ENCODE measurements at places on chromosomes 11 and 22. TPM values are rescaled to one million over a fixed set of nuclear protein-coding genes. Genes with fewer than 3 reads are reported as not detected.
A peak's percentile ranks its signal among the peaks of the same experiment; 100 is the strongest.

Gene NTM
- 1.4 TPM for total RNA-seq

Gene GLYATL1
- not detected for total RNA-seq

DNA sequence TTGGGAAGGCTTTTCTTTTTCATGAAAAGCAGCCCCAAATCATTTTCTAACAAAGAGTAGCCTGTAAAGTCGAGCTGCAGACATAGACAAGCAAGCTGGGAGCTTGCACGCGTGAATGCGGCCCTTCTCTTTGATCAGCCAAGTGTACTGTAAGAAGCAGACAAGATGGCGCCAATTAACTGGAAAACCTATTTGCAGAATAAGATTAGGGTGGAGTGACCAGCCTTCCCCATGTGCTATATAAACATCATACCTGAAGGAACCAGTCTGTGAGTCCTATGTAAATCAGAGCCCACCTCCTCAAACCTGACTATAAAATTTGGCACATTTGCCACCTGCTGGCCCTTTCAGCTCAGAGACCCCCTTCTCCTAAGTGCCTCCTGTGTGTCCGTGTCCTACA lies 982.7 kb downstream of the OPCML start:
- no peak for DNase-seq
- H3K4me1 ChIP-seq, result no peaks in the 10 kb centered on the region
- H3K27me3 ChIP-seq, result no peaks in the 10 kb centered on the region
- no peak overlapping the region for H3K4me3 ChIP-seq
- H3K36me3 ChIP-seq, result no peaks in the 10 kb centered on the region

DNA sequence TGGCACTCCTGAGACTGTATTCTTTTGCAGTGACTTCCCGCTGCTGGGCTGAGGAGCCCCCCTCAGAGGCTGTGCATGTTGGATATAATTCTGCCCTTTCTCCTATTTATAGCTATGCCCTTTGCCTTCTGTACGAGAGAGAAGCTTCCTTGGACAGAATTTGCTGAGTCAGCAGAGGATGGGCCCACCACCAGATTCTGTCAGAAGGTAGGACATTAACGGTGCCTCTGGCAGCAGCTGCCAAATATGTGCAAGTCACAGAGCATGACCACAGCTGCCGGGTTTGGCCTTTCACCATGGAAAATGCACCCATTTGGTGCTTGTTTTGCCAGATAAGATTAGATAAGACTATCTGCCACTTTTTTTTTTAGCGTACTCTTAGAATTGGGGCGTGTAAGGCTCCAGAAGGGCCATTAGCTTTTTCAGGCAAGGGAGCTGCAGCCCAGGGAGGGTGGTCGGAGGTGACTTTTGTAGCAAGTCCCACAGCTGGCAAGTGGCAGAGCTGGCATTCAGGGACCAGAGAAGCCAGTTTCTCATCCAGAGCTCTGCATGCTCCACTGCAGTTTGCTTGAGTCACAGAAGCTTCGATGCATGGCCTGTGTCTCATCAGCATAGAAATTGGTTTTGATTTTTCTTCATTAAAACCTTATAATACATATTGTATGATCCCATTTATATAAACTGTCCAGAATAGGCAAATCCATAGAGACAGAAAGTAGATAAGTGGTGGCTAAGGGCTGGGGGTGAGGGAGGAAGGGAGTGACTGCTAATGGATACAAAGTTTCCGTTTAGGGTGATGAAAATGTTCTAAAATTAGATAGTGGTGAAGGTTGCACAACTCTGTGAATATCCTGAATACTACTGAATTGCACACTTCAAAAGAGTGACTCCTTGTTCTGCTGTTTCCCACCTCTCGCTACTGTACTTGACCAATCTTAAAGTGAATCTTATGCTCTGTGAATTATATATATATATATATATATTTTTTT lies 15.8 kb downstream of the UPB1 start:
- no peaks in the 10 kb centered on the region for H3K4me1 ChIP-seq
- H3K4me3 ChIP-seq, result no peak overlapping the region
- no peak for DNase-seq
- H3K27ac ChIP-seq, result no peak overlapping the region
- H3K36me3 ChIP-seq, result no peaks in the 10 kb centered on the region

GRCh38 chr11:135037828-135038227 lies 625.8 kb upstream of the B3GAT1 start:
- H3K27me3 ChIP-seq, result no peaks in the 10 kb centered on the region
- DNase-seq, result no peak
- H3K27ac ChIP-seq, result no peak overlapping the region
- H3K4me3 ChIP-seq, result no peak overlapping the region
- no peaks in the 10 kb centered on the region for H3K36me3 ChIP-seq

DNA sequence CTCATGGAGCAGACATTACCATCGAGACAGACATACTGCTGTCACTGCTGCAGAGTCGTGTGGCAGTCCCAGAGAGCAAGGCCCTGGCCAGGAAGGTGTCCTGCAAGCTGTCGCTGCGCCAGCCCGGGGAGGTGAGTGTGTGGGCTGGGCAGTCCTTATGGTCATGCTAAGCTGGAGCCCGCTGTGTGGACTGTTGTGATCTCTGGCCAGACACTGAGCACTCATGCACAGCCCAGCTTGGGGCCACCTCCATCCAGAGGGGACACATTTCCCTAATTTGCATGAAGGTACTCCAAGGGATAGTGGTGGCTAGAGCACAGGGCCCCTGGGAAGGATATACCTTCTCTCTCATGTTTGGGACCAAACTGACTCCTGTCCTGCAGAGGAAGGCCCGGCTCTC lies 9.6 kb downstream of the ANKK1 start:
- H3K36me3 ChIP-seq, result no peaks in the 10 kb centered on the region
- no peak overlapping the region for H3K27ac ChIP-seq
- DNase-seq, result no peak
- no peaks in the 10 kb centered on the region for H3K4me1 ChIP-seq
- no peaks in the 10 kb centered on the region for H3K27me3 ChIP-seq

Gene OTOG
- not detected for total RNA-seq

GRCh38 chr22:29256606-29257325 lies 11.0 kb downstream of the RHBDD3 start:
- no peak overlapping the region for H3K4me3 ChIP-seq
- H3K27ac ChIP-seq, result no peak overlapping the region
- no peaks in the 10 kb centered on the region for H3K27me3 ChIP-seq
- DNase-seq, result no peak
- H3K36me3 ChIP-seq, result no peaks in the 10 kb centered on the region

Gene PNPLA5
- total RNA-seq, result not detected

GRCh38 chr11:8714622-8715225 lies 32.1 kb downstream of the RPL27A start:
- H3K4me1 ChIP-seq, result peaks cover 41% of the 10 kb centered on the region
- no peak overlapping the region for H3K4me3 ChIP-seq
- H3K27me3 ChIP-seq, result no peaks in the 10 kb centered on the region
- H3K36me3 ChIP-seq, result no peaks in the 10 kb centered on the region
- DNase-seq, result no peak
- H3K27ac ChIP-seq, result peak overlapping the region; percentile 94

GRCh38 chr11:18706330-18707243 lies 8.0 kb downstream of the TMEM86A start:
- H3K4me1 ChIP-seq, result no peaks in the 10 kb centered on the region
- peak; percentile 74 for DNase-seq
- H3K27ac ChIP-seq, result peak overlapping the region; percentile 83
- no peaks in the 10 kb centered on the region for H3K36me3 ChIP-seq
- H3K4me3 ChIP-seq, result peak overlapping the region; percentile 61

DNA sequence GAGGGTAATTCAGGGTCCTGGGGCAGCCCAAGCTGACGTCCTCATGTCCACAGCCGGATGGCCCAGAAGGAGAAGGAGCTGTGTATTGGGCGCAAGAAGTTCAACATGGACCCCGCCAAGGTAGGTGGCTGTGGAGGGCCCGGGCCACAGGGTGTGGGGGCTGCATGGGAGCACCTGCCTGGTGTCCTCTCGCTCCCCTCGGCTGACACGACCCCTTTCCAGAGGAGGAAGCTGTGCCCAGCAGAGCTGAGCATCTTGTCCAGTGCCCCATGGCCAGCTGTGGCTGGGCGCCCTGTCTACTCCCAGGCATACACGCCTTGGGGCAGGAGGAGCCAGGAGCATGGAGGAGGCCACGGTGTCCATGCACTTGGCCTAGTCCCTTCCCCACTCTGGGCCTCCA lies 13.6 kb downstream of the CYTH4 start:
- no peaks in the 10 kb centered on the region for H3K4me1 ChIP-seq
- no peaks in the 10 kb centered on the region for H3K27me3 ChIP-seq
- no peak for DNase-seq

Gene C22orf42
- not detected for total RNA-seq

Gene ALDH3B1
- 5.7 TPM for total RNA-seq

GRCh38 chr22:29346659-29347058 lies 31.2 kb upstream of the RASL10A start:
- H3K27me3 ChIP-seq, result no peaks in the 10 kb centered on the region
- no peak overlapping the region for H3K4me3 ChIP-seq
- H3K27ac ChIP-seq, result no peak overlapping the region
- no peaks in the 10 kb centered on the region for H3K4me1 ChIP-seq
- H3K36me3 ChIP-seq, result no peaks in the 10 kb centered on the region
- DNase-seq, result no peak

- no peaks in the 10 kb centered on the region for H3K27me3 ChIP-seq
- no peaks in the 10 kb centered on the region for H3K4me1 ChIP-seq
- no peaks in the 10 kb centered on the region for H3K36me3 ChIP-seq
- DNase-seq, result no peak
- H3K4me3 ChIP-seq, result no peak overlapping the region
These were observed 52.0 kb upstream of the TSPAN18 start for GRCh38 chr11:44674809-44675208.

Gene OR5P2
- total RNA-seq, result not detected

GRCh38 chr11:115222218-115222862 lies 281.9 kb downstream of the CADM1 start:
- H3K27me3 ChIP-seq, result no peaks in the 10 kb centered on the region
- H3K4me3 ChIP-seq, result no peak overlapping the region
- DNase-seq, result no peak
- no peaks in the 10 kb centered on the region for H3K36me3 ChIP-seq
- no peaks in the 10 kb centered on the region for H3K4me1 ChIP-seq

Gene PTS
- 27.8 TPM for total RNA-seq

DNA sequence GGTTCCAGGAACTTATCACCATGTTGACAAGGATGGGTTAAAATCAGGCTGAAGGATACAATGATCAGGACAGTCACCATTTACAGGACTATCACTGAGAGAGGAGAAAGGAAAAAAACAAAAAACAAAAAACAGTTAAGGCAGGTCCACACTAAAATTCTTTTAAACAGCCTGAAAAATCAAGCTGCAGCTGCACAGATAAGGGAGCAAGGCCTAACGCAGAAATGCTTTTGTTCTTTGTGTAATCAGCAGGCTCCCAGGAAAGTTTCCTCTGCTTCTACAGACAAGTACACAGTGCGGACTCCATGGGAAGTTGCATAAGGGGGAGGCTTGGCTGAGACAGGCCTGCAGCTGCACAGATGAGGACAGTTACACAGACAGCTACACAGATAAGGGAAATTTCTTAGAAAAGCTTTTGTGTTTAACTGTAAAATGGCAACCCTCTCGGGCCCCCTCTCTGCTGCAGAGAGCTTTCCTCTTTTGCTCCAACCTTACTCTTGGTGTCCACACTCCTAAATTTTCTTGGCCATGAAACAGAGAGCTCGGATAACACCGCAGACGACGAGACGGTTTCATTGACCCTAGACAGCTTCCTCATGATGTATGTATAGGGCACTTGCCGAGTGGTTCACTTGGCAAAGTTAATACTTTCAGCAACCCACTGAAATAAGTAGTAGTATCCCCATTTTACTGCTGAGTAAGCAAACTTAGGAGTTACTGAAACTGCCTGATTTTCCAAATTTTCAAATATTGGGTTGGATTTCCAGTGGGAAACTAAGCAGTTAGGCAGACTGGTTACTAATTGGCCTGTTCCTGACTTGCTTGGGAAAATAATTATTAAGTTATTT lies 45.5 kb downstream of the PIWIL3 start:
- DNase-seq, result no peak
- H3K36me3 ChIP-seq, result no peaks in the 10 kb centered on the region
- H3K27ac ChIP-seq, result no peak overlapping the region
- no peaks in the 10 kb centered on the region for H3K27me3 ChIP-seq
- no peak overlapping the region for H3K4me3 ChIP-seq
- H3K4me1 ChIP-seq, result no peaks in the 10 kb centered on the region

DNA sequence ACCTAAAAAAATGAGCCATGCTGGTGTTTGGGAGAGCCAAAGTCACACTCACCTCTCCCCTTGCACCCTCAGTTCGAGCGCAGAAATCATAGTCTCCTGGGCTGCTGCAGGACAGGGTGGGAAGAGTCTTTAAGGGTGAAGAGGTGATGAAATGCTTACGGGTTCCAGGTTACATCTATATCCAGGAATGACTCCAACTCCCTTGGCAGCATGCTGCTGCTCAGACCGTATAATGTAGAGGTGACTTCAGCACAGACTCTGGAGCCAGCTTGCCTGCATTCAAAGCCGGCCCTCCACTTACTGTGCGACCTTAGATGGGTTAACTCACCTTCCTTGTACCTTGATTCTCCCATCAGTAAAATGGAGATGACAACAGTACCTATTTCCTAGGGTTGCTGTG lies 17.3 kb upstream of the PKNOX2 start:
- no peaks in the 10 kb centered on the region for H3K4me1 ChIP-seq
- H3K27me3 ChIP-seq, result no peaks in the 10 kb centered on the region
- DNase-seq, result no peak

DNA sequence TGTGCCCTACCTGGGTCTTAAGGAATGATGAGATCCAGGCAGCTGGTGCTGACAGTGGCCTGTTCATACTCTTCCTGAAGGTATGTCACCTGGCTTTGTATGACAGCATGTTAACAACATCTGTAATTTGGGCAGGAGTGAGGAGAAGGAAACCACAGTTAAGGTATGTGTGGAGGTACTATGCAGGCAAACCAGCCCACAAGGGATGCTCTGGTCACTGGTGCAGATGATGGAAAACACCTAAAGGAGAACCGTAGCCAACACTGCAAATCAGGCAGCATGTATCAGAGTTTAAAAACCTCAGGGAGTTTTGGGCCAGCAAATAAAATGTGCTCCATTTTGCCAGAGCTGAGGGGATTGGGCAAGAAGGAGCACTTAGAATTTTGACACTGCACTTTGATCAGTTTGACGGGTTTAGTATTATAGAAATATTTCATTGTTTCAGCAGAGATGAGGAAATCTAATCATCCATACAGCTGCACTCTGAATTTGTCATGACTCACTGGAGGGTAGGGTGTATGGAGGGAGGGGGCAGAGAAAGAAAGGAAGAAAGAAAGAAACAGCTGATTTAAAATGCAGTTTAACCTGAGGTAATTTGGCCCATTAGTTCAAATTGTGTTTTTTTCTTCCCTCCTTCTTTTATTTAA lies 260.9 kb downstream of the KIRREL3 start:
- H3K4me1 ChIP-seq, result no peaks in the 10 kb centered on the region
- H3K36me3 ChIP-seq, result no peaks in the 10 kb centered on the region
- H3K27me3 ChIP-seq, result no peaks in the 10 kb centered on the region
- no peak for DNase-seq
- no peak overlapping the region for H3K4me3 ChIP-seq

All from uterus (tissue), 4 donors.